ENCODE measurements at places on chromosomes 6 and 20.
A peak's percentile ranks its signal among the peaks of the same experiment; 100 is the strongest.

GRCh38 chr6:6661684-6662083 lies 73.2 kb downstream of the LY86 start:
- DNase-seq, result peak; percentile 56

DNA sequence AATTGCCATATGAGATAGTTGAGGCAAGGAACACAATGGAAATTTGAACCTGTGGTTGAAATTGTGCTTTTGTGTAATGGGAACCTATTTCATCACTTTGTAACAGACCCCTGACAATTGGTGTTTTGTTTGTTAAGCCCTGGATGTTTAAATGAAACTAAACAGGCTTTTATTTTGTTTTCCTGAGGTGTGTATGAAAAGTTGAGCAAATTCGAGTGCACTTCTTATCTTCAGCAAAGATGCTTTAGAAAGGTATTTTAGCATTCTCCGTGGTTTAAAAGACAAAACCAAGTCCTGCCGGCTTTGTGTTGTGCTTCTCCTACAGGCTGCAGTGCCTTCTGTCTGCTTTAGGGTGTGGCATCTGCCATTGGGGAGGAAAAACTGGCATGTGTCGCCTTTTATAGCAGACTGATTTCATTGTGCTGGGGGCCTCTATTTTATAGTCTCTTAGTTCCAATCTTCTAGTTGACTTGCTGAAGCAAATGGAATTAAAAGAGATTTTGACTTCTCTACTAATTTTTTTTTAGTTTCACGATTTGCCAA lies 2.2 kb upstream of the ARID1B start:
- no peak for DNase-seq

DNA sequence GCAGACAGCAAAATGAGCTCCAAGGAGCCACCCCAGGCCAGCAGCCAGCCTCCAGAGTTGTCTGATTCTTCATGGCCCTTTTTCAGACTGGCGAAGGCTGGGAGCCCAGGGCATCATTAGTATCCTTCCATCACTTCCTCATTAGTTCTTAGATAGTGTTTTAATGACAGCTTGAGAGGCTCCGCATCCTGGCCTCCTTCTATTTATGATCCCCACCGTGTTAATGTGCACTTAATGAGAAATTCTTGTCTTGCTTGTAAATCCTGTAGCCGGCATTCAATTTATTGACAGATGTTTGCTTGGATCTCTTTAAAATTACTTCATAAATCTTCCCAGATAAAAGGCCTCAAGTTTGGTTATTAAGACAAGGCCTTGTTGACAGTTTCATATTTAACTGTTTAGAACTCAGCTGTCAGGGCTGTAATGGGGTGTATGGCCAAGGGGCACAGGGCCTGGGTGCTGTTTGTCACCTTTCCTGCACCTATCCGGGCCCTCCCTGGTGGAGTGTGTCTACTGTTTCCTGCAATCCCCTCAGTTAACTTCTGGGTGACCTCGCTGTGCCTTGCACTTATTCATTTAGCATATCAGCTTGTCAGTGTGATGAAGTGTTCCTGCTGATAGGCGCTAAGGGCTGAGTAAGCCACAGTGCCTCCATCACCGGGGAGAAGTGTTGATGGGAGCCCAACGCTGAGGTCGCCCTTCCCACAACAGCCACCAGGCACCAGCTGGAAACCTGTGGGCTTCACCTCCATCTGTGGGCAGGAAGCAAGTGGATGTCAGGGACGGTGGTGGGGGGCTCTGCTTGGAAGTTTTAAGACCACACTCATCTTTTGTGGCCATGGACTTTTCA lies 169.3 kb downstream of the TSHZ2 start:
- no peak for DNase-seq

GRCh38 chr20:4987130-4987529 lies 14.2 kb downstream of the SLC23A2 start:
- no peak for DNase-seq

- DNase-seq, result no peak
Measured at GRCh38 chr6:121732641-121733040, 297.2 kb downstream of the GJA1 start.

- DNase-seq, result no peak
Measured at GRCh38 chr20:63162206-63162795, 53.6 kb downstream of the YTHDF1 start.

- DNase-seq, result no peak
Measured at GRCh38 chr6:144898052-144898689, 613.0 kb downstream of the UTRN start.

All from left cardiac atrium (tissue), 4 donors.